Non-pigmented ciliary epithelial cell (primary cell): ENCODE measurements at places on chromosomes 3 and 15.

DNA sequence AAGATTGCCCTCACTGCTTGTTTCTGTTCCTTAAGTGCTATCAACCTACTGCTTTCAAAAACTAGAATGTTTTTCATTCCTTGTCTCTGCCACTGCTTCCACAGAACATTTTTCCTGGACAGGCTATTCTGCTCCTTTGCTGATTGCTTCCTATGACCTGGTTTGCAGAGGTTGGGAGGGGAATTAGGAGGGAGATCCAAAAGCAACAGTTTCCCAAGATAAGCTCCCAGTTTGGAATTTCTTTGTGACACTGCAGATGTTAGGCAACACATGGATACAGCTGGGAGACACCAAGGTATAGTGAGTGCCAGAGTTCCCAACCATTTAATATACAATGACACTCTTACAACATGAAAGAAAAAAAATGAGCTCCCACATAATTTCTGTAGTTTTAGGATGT, 1036.5 kb downstream of the ROBO2 start:
- DNase-seq: no peak

GRCh38 chr3:168030577-168030976, 65.1 kb downstream of the GOLIM4 start:
- no peak for DNase-seq

DNA sequence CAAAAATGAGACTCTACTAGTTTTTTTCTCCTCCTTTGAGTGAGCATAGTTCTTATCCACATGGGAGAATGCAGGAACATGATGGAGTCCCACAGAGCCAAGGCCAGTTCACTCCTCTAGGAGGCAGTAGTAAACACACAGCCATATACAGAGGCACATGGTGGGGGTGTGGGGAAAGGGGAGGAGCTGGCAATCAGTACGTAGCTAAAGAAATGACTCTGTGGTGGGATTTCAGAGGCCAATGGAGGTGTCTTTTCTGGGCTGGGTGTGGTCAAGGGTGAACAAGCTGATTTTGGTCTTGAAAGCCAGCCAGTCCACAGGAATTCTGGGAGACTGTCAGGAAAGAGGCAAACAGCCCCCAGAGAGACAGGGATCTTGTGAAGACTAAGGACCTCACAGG, 6.6 kb upstream of the RAB11A start:
- DNase-seq: no peak

- DNase-seq: no peak
Observed at GRCh38 chr15:69881766-69882165, 216.0 kb downstream of the TLE3 start.

GRCh38 chr3:150050510-150050909, 79.8 kb upstream of the PFN2 start:
- no peak for DNase-seq
